ENCODE measurements at places on chromosomes 16 and 17.
A peak's percentile ranks its signal among the peaks of the same experiment; 100 is the strongest.

- DNase-seq, result no peak
These were observed 2.8 kb downstream of the NLK start for GRCh38 chr17:28045304-28045703.

GRCh38 chr16:89598199-89598598, 15.2 kb upstream of the DPEP1 start:
- DNase-seq, result peak; percentile 60

DNA sequence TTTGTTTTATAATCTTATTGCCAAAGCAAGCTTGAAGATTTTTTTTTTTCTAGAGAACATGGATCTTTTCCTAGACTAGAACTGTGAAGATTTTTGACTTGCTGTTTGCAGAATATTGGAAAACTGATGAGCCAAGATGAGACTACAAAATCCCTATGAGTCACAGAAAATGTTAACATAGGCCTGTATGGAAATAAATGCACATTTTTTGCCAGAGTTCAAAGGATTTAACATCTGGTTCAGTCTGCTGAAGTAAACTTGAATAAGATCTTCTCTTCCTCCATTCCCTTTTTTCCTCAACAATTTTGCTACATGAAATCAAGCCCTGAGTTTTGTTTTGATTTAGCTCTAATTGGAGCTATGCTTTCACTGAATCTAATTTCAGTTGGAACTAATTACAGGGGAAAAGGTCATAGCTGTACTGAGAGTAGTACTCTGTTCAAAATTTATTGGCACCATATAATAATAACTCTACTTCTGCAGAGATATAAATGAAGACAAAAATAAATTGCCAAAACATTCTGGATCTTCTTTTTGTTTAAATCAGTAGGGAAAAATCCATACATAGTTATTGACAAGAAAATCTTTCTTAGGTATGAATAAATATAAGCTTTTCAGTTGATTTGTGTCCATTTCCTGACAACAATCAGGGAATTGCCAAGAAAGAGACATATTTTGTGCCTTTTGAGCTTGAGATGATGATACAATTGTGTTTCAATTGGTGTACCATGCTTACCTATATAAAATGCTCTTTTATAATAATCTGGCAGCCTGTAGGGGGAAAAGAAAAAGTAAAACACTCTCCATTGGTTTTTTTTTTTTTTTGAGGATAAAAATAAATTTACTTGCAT, 387.5 kb upstream of the GOT2 start:
- DNase-seq, result no peak

DNA sequence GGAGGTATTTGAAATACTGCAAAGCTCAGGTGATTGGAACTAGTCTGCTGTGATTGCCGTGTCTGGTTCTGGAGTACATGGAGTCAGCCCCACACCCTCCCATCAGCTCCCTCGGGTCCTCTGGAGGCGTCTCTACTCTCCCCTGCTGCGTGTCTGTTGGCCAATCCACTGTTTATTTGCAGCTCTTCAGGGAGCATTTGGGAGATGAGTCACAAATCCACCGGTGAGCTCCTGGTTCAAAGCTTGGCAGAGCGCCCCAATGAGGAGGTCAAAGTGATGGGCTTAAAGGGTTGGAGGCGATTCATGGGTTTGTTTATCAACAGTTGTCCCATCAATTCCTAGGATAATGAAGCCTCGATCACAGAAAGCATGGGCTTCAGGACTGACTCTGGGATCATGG, 14.6 kb downstream of the CALB2 start:
- no peak for DNase-seq

GRCh38 chr16:46916980-46917379, 32.8 kb downstream of the GPT2 start:
- peak; percentile 38 for DNase-seq

Measured in NB4 (cell line).